ENCODE measurements at places on chromosomes 4 and X. TPM values are rescaled to one million over a fixed set of nuclear protein-coding genes. Genes with fewer than 3 reads are reported as not detected.

BMPR1B gene
- 0.17 TPM for total RNA-seq

OPRPN gene
- total RNA-seq, result not detected

SNCA gene
- 6.8 TPM for total RNA-seq

CYTL1 gene
- 0.17 TPM for total RNA-seq
